ENCODE measurements at places on chromosomes 3 and 15.
A peak's percentile ranks its signal among the peaks of the same experiment; 100 is the strongest.

DNA sequence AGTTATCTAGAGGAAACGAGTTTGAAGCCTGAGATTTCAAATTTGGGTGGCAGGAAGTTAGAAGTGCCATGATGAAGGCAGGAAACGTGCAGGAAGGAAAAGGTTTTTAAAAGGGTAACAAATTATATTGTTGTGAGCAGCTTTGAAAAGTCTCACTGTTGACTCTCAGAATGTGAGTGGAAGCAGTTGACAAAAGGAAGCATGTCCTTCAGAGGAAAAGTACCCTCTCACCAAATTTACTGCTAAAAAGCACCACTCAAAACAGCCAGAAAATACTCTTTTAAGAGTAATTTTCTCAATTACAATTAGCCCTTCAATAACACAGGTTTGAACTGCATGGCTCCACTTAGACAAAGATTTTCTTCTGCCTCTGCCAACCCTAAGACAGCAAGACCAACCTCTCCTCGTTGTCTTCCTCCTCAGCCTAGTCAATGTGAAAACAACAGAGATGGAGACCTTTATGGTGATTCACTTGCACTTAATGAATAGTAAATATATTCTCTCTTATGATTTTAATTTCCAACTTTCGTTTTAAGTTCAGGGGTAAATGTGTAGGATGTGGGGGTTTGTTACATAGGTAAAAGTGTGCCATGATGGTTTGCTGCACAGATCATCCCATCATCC, 117.1 kb upstream of the LIPC start:
- no peak for DNase-seq

GRCh38 chr3:102060814-102061213, 211.5 kb downstream of the NFKBIZ start:
- DNase-seq = no peak

- no peak for DNase-seq
Measured at GRCh38 chr3:173843060-173843459, 445.5 kb downstream of the NLGN1 start.

DNA sequence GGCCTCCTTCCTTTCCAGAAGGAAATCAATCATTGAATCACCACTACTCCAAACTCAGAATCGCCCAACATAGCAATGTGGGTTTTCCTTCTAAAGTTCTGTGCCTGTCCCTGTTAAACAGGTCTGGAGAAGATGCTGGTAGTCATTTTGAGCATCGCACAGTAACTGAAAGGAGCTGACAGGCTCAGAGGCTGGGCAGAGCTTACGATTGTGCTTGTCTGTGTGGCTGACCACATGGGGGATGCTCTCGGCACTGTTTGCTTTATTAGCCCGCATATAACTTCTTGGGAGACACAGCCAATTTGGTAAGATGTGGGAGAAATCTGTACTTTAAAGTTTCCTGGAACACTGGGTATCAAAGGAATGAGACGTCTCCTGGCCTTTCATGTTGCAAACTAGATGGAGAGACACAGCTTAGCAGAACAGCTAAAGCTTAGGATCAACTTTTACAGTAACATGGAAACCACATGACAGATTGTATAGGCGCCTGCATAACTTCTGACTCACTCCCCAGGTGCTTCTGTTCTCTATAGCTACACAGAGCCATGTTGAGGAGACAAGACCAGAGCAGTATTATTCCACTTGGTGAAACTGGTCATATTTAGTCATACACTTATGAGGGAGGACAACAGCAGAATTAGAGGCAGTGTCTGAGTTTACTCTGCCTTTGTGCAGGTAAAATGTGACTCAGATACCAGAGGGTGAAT, 374.1 kb downstream of the RORA start:
- DNase-seq = no peak

- DNase-seq = no peak
Measured at GRCh38 chr15:99433026-99433756, 132.6 kb upstream of the MEF2A start.

GRCh38 chr15:88526247-88526879, 20.1 kb downstream of the DET1 start:
- no peak for DNase-seq

DNA sequence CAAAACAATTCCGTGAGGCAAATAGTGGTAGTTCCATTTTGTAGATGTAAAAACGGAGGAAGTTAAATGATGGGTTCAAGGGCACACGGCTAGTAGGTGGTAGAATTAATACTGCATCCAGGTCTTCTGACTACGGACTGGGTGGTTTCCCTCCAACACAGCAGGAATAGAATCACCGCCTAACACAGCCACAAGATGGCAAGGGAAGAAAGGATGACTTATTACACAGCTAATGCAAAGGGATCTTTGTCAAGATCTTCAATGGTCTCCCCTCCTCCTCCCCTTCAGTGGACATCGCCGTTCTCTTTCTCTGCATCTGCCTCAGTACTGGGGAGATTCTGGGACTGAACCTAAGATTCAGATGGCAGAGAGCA, 524 bp upstream of the TOPBP1 start:
- no peak for DNase-seq

GRCh38 chr3:29293421-29293820, 12.6 kb downstream of the RBMS3 start:
- DNase-seq = no peak

- no peak for DNase-seq
Measured at GRCh38 chr3:49901366-49902339, 2.0 kb downstream of the MST1R start.

GRCh38 chr3:192408007-192408646, 319.2 kb downstream of the FGF12 start:
- DNase-seq = peak; percentile 30

DNA sequence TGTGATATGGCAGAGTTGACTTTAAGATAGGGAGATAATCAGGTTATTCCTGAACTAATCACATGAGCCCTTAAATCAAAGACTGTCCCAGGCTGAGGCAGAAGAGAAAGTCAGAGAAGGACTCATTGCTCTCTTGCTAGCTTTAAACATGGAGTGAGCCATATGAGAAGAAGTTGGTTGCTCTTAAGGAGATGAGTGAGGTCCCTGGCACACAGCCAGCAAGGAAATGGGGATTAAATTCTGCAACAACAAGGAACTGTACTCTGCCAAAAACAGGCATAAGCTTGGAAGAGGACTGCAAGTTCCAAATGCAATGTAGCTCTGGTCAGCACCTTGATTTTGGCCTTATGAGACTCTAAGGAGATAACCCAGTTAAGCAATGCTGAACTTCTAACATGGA, 457.0 kb downstream of the PLOD2 start:
- DNase-seq = no peak

- no peak for DNase-seq
Measured at GRCh38 chr3:76040946-76041345, 255.6 kb upstream of the ZNF717 start.

GRCh38 chr3:193951859-193952258, 184.1 kb upstream of the HES1 start:
- DNase-seq = no peak

DNA sequence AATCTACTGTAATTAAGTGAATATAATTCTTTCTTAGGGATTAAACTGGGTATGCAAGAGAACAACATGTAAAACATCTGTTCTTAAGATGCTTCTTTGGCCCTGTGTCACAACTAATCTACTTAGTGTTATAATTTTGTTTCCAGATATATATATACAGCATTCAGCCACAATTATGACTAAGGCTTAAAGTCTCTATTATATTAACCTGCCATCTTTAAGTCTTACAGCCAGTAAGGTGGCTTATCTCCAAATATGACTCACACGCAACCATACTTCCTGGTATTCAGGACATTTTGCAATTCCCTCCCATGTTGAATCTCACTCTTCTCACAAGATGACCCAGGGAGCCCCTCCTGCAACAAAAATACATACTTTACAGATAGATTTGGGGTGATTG, 6.6 kb upstream of the KBTBD8 start:
- no peak for DNase-seq

DNA sequence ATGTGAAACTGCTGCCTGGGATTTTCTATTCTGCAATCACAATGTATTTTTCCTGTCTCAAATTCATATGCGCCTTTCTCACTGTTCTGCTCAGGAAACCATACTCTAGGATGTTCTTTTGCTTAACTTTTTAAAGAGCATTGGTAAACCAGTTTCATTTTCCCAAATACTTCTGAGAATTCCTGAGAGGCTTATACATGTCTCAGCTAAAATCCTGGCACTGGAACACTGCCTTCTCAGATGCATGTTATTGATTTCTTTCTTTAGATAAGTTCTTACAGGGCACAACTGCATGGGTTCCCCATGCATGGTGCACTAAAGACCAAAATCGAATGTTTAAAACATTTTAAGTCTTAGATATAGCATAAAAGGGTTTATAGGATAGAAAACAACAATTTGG, 178.3 kb upstream of the PLSCR5 start:
- DNase-seq = no peak

DNA sequence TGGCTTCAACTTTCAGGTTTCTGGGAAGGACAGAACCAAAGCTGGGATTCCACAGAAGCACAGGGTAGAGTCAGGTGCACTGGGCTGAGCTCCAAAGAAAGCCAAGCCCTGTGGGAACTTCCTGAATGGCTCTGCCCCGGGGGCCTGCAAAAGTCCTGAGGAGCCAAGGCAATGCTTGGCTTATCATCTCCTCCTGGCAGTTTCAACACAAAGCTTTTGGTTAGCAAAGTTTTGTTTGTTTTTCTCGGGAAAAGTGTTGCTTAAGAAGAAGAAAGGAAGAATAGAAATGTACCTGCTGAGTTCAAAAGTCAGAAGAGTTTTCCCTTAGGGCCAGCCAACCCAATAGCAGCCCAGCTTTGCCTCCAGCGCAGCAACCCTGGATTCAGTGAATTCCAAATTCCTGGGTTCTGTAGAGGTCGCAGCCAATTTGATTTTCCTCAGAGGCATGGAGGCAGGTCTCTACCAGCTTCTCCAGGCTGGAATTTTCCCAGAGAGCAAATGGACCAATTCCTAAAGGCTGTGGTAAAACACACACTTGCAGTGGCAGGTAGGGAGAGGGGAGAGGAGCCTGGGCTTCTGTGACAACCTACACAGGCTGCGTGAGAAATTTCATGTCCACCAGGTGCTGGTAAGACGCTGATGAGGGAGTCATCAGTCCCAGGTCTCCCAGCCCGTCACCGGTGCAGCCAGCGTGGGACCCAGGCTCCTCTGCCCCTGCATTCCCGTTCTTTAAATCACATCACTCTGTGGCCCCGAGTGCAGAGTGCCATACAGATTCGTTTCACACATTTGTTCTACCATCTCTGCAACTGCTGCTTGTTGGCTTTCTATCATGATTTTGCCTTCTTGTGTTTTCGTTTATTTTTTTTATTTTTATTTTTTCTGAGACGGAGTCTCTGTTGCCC, 54.3 kb upstream of the SNRPA1 start:
- DNase-seq = no peak

DNA sequence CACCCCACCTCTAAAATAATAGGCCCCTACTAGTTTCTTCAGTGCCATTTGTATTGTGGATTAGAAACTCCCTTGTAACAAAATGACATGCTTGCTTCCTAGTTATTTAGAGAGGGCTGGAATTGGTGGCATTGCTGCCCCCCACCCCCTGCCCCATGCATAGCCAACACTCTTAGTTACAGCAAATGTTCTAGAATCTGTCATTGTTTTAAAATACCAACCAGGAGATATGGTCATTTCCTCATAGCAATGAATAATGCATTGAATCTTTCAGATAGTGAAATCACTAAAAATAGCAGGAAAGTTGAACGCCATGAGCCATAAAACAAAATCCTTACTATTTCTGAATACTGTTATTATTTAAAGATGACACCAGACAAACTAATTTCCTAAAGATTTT, 292.5 kb downstream of the ARPP21 start:
- no peak for DNase-seq

GRCh38 chr15:25237291-25237978, 201.4 kb downstream of the UBE3A start:
- DNase-seq = no peak

GRCh38 chr15:57752436-57752835, 45.9 kb downstream of the POLR2M start:
- DNase-seq = no peak

- peak; percentile 9 for DNase-seq
Measured at GRCh38 chr3:160486459-160486869, 36.9 kb upstream of the TRIM59 start.

DNA sequence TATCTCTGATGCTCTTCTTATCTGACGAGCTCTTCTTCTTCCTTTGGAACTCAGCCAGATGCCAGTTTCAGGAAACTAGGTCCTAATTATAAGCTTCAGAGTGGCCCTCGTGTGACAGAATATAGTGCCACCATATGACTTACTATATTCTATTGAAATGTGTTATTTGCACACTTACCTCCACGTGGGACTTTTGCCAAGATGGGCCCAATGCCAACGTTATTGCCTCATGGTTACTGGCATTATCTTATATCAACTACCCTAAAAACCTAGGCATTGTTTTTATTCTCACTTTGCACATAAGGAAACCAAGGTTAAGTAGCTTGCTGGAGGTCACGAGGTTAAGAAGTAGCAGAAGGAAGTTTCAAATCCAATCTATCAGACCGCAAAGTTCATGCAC, 71.3 kb upstream of the SLCO3A1 start:
- no peak for DNase-seq

DNA sequence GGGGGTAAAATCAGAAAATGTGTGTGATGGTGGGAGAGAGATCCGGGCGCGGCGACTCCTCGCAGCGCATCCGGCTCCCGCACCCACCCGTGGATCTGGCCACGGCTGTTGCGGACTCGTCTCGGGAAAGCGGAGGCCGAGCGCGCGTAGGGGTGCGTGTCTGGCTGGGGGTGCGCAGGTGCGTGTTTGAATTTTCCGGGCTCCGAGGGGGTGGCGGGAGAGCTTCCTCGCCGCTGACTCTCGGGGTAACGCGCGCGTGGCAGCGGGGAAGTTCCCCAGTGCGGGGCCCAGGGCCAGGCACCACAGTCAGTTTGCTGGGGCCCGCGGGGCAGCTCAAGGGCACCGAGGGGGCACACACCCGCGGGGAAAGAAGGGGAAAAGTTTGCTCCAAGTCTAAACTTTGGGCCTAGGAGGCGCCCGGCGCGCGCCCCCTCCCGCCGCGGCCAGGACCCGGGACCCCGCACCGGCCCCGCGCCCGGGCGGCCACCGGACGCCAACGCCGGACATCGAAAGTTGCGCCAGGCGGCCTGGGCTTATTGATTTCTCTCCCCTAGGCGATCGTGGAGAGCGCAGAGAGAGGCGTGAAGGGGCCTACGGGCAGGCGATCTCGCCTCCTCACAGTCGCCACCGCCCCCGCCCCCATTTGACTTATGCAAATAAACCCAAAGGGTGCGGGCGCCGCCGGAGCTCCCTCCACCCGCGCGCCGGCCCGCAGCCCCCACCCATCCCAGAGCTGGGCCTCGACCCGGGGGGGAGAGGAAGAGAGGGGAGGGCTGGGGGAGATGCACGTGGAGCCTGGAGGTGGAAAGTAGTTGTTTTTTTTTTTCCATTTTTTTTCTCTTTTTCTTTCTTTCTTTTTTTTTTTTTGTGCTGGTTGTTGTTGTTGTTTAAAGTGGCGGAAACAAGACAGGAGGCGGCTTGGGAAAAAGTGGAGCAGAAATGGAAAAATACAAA, 639 bp downstream of the FOXP1 start:
- peak; percentile 80 for DNase-seq

GRCh38 chr3:166367947-166368533, 530.8 kb upstream of the BCHE start:
- DNase-seq = no peak

DNA sequence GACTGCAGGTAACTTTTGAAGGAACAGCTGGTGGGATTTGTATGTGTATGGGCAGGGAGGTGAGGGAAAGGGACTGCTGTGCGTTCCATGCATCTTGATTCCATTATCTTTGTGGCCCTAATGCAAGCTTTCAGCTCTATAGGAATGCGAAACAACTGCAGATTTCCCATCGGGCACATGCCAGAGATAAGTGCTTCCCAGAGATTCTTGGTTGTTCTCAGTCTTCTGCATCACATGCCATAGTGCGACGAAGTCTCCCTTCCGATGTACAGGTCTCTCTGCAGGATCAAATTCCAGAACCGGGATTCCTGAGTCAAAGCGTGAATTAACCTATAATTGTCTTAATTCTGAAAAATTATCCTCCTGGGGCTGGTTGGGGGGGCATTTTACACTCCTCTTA, 72.6 kb upstream of the NSMCE3 start:
- no peak for DNase-seq

Measured in neuronal stem cell (in vitro differentiated cells).